Stimulated activated CD4-positive, alpha-beta T cell treated with anti-CD3 and anti-CD28 coated beads, Interleukin-12 subunit alpha, Interleukin-12 subunit beta, amount 100 ng/mL, for 48 hours (primary cell): ENCODE measurements at places on chromosomes 5 and 9.

GRCh38 chr9:36149197-36149596, 12.7 kb downstream of the GLIPR2 start:
- no peak for DNase-seq

- DNase-seq, result no peak
These were observed 52.7 kb downstream of the ABHD17B start for GRCh38 chr9:71858102-71858798.

- DNase-seq, result no peak
These were observed 146.1 kb downstream of the TMEM167A start for GRCh38 chr5:82931110-82931509.

DNA sequence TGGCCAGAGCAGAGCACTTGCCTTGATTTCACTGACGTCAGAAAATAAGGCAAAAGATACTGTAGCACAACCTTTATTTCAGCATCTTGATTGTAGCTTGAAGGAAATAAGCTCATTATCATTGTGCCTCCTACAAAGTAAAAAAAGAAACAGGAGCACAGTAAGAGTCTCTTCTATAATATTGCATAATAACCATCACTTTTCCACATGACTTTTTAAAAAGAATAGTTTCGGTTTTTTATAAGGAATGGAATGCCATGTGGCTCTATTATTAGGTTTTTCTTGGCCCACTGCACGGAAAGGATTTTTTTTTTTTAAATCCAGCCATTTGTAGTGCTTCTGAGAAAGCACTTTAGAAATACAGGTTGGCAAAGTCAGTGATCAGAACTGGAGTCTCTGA, 655.3 kb downstream of the LRRC70 start:
- no peak for DNase-seq

GRCh38 chr5:522899-523440, 1.3 kb downstream of the SLC9A3 start:
- DNase-seq, result no peak
